Cardiac septum (tissue), 1 donor: ENCODE measurements at places on chromosomes 13 and 19. TPM values are rescaled to one million over a fixed set of nuclear protein-coding genes. Genes with fewer than 3 reads are reported as not detected.

GRCh38 chr13:26051657-26052311 is at the start of gene SHISA2:
SHISA2 (minus strand) TSS chr13:26052016; CDS start chr13:26050975, 1,041 bp downstream.
- no peak for DNase-seq

GRCh38 chr13:29136341-29136740 is 316.2 kb downstream of the MTUS2 start:
- DNase-seq, result no peak

GRCh38 chr19:33701565-33701964 is 79.8 kb downstream of the CHST8 start:
- DNase-seq, result no peak

ZNF772 gene
- 23.7 TPM for total RNA-seq

DNA sequence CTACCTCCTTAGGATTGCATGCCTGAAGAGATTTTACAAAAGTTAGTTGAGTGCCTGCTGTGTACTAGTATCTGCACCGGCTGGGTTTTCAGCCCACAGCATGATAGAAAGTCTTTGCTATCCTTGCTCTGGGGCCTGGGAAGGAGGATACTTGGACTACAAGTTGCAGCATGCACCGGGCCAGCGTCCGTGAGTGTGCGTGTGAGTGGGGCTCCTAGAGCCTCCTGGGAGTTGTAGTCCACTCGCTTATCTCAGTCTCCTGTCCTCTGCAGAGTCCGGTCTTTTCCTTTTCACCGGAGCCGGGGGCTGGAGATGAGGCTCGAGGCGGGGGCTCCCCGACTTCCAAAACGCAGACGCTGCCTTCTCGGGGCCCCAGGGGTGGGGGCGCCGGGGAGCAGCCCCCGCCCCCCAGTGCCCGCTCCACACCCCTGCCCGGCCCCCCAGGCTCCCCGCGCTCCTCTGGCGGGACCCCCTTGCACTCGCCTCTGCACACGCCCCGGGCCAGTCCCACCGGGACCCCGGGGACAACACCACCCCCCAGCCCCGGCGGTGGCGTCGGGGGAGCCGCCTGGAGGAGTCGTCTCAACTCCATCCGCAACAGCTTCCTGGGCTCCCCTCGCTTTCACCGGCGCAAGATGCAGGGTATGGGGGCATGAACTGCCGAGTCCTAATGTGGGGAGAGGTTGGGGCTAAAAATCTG is 20.6 kb downstream of the BRSK1 start:
- no peak for DNase-seq

- no peak for DNase-seq
These were observed 99.4 kb upstream of the FNDC3A start for GRCh38 chr13:48876289-48876688.

DNA sequence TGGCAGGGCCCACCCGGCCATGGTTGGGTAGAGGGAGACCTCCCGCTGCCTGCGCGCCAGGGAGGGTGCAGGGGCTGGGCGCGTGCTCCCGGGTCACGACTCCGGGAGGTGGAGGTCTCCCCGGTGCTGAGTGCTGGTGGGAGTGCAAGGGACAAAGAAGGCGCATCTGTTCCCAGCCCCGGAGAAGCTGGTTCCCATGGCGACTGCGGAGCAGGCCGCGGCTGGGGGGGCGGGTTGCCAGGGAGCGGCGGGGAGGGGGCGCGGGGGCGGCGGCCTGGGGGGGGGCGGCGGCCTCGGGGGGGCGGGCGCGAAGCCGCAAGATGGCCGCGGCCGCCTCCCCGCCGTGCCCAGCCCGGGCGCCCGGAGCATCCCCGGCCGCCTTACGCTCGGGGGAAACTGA is 1.2 kb downstream of the CBARP start:
- DNase-seq, result no peak

- no peak for DNase-seq
These were observed 109.2 kb downstream of the HSPH1 start for GRCh38 chr13:31052478-31052877.

DNA sequence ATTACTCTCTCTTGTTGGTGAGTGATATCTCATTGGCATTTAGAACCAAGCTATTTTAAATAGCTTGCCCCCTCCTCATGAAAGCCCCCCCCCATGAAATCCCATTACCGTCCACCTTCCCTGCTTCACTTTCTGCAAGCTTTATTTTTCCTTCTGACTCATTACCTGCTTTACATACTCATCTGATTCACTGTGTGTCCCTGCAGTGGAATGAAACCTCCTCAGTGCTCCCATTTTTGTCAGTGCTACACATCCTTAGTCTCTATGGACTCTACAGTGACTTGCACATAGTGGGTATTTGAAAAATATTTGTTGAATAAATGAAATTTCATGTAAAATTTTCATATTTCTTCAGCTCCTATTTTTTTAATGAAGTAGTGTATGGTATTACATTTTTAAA is 62.3 kb downstream of the DOCK9 start:
- no peak for DNase-seq

DNA sequence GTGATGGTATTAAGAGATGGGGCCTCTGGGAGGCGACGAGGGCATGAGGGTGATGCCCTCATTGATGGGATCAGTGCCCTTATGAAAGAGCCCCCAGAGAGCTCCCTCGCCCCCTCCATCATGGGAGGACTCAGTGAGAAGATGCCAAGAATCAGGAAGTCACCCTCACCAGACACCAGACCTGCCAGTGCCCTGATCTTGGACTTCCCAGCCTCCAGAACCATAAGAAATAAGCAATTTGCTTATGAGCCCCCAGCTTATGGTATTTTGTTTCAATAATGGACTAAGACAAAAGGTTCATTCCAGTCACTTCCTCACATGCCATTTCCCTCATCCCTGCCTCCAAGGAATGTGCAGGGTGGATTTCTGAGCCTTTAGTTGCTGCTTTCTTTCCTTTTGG is 129.7 kb downstream of the KDM4B start:
- no peak for DNase-seq

- no peak for DNase-seq
These were observed 7.4 kb downstream of the MYCBP2 start for GRCh38 chr13:77319536-77319935.
